ENCODE measurements at places on chromosomes 5 and 9. TPM values are rescaled to one million over a fixed set of nuclear protein-coding genes. Genes with fewer than 3 reads are reported as not detected.

The SLC4A9 gene
- not detected for total RNA-seq

The GPR151 gene
- not detected for total RNA-seq

The PCDHB11 gene
- 8.6 TPM for total RNA-seq

The GDNF gene
- not detected for total RNA-seq

The ACOT12 gene
- total RNA-seq = not detected

The POLR3G gene
- 6.3 TPM for total RNA-seq

The PPP3R2 gene
- total RNA-seq = not detected

The CNOT6 gene
- total RNA-seq = 16.6 TPM

The SLF1 gene
- 8.4 TPM for total RNA-seq

The RALGPS1 gene
- 6.9 TPM for total RNA-seq

- no peak for DNase-seq
Measured at GRCh38 chr5:148748702-148749392, 77.6 kb upstream of the ADRB2 start.

DNA sequence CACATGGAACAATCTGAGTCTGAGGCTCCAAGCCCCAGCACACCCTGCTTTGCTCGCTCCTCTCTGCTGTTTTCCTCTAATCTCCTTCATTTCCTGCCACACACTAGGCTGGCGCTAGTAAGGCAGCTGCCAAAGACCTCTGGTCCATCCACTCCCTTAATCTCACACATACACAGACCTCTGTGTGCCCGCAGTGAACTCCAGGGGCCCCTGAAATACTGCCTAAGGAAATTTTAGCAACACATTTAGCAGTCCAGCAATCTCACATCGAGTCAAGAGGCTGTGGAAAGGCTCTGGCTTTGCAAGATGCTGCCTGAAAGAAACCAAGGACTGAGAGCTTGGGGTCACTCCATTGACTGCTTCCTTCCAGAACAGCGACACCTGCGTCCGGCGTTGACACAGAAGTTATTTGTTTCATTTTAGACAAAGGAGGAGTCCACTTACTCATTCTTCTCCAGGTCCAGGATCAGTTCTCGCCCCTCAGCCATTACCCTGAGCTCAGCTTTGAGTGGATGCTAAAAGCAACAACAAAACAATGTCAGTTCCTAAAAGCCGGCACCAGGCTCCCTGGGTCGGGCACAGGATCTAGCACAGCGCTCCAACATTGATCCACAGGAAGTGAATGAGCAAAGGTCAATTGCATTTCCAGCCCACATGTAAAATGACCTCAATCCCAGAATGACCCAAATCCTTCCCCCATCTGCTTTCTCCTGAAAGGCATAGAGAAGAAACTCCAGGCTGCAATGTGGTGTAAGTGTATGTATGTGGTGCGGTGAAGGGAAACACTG is 11.5 kb downstream of the ADAM19 start:
- DNase-seq = no peak

DNA sequence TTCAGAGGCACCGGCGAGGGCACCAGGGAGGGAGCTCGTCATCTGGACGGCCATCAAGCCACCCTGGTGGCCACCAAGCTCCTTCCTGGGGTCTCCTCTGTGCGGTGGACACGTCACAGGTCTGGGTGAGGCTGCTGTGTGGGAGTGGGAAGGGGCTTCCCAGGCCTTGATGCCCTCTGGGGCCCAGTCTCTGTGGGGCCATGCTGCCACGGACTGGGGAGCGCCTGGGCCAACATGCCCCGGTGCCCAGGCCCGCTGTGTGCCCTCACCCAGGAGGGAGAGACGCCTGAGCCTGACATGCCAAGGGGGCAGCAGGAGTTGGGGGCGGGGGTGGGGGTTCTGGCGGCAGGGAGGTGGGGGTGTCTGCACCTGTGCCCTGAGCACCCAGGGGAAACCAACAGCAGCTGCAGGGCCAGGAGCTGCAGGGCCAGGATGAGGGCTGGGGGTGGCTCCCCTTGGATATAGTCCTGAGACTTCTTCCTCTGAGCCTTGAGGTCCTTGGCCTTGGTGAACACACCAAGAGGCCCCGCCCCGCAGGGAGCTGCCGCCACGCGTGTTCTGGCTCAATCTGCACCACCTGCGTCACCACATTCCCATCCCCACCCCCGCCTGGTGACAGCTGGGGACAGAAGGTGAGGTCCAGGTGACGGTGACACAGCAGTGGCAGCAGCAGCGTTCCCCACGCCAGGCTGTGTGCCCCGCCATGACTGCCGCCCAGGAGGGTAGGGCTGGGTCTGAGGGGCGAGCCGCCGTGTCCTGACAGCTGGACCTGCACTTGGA is 15.3 kb upstream of the SEC16A start:
- no peak for DNase-seq

DNA sequence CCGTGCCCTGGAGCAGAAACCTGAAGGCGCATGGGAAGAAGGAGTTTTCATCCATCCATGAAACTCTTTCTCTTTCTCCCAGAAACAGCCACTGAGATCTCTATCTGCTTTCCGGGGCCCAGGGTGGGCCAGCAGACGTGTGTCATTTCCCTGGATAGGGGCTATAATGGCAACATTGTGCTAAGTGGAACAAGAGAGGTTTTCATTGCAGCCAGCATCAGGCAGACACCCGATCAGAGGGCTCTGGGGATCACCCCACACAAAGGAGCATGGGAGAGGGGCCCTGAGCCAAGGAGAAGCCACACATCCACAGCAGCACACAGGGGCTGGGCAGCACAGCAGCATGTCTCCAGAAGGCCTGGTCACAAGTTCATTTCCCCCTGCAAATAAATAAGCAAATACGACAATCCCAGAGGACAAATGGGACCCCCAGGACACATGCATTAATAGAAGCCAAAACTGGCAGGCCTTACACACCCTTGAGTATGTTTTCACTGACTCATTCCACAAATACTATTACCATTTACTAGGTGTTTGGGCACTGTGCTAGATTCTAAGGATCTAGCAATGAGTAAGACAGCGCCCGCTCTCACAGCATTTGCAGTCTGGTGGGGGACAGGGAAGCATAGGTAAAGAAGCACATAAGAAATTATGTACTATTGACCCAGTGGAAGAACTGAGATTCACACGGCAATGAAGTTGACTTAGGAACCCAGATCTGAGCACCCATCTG is 4.3 kb upstream of the AFAP1L1 start:
- no peak for DNase-seq

GRCh38 chr5:14408969-14409586 is 172.5 kb upstream of the OTULINL start:
- no peak for DNase-seq

- peak; percentile 38 for DNase-seq
Measured at GRCh38 chr9:127214421-127215267, 49.9 kb upstream of the GARNL3 start.

DNA sequence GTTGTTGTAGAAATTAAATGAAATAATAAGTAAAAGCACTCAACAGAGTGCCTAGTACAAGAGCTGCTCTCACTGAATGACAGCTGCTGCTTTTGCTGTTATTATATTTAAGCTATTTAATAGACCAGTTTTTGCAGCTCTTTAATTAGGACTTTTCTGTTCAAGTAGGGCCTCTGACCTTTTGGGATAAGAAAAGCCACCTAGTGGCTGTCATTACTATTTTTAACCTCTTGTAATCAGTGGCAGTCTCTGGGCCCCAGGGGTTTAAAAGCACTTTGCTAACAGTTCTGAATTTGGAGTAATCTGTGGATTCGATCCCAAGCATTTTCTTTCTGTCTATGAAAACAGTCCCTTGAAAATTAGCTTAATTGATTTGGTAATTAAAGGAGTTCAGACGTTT is 121.1 kb downstream of the NUDT12 start:
- DNase-seq = no peak

DNA sequence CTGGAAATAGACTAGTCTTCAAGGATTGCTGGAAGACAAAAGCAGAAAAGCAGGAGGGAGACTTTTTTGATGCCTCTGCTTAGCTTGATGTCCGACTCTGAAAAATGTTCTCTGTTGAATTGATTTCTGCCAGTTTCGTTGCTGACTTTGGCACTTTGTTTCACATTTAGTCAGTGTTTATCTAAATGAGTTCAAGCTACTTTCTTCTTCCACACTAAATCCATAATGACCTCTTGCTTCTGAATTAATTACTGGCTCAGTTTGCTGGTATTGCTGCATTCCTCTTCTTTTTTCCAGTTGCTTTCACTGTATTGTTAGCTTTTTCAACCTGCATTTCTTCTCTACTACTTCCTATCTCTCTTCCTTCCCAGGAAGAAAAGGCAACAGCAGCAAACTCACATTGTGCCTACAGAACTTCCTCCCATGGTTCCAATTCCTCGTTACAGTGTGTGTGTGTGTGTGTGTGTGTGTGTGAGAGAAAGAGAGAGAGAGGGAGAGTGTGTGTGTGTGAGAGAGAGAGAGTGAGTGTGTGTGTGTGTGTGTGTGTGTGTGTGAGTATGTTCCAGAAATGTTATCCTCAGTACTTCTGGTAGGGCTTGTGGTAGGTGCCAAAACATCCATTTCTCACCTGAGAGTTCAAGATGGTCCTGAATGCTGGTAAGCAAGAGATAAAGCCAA is 234.8 kb downstream of the CSNK1G3 start:
- no peak for DNase-seq

DNA sequence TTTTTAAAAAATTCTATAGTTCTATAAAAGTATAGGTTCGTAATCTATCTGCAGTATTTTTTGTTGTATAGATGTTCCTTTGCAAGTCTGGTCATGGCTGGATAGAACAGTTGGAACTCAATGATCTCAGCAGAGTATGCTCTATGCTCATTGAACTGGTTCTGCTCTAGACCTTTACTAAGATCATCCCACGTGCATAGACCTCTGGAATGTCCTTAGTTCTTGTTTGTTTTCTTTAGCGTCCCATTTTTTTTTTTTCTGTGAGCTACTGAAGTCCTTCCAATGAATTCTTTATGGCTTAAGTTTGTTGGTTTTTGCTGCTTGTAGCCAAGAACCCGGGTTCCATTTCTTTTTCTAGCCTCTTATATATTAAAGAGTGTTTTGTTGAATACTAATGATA is 3.5 kb downstream of the TMEM38B start:
- no peak for DNase-seq

DNA sequence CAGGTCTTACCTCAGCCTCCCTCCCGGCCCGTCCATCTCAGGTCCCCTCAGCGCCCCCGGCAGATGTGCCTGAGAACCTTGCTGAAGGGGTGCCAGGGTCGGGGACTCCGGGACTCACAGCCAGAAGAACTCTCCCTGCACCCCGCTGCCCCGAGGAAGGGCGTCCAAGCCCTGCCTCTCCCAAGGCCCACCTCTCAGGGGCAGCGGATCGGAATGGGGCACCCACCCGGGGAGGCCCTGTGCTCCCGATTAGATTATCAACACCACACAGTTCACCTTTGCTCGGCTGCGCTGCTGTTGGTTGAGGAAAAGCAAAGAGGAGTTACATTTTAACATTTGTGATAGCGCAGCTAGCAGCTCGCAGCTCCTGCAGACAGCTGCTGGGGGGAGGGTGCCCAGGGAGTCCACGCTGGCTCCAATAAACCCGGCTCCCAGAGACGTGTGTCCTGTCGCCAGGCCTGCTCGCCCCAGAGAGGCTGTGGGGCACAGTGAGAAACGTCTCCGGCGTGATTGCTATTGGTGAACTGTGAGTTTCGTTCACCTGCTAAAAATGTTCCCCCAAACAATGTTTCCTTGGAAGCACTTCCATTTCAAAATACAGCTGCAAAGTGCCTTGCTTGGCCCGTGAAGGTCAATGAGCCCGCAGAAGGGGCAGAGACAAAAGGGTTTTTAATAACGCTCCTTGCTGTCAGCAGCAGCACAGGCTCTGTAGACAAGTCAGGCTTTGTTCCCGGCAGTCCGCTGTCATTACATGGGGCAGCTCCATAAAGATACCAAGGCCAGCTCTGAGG is 18.6 kb upstream of the SLC6A19 start:
- no peak for DNase-seq

DNA sequence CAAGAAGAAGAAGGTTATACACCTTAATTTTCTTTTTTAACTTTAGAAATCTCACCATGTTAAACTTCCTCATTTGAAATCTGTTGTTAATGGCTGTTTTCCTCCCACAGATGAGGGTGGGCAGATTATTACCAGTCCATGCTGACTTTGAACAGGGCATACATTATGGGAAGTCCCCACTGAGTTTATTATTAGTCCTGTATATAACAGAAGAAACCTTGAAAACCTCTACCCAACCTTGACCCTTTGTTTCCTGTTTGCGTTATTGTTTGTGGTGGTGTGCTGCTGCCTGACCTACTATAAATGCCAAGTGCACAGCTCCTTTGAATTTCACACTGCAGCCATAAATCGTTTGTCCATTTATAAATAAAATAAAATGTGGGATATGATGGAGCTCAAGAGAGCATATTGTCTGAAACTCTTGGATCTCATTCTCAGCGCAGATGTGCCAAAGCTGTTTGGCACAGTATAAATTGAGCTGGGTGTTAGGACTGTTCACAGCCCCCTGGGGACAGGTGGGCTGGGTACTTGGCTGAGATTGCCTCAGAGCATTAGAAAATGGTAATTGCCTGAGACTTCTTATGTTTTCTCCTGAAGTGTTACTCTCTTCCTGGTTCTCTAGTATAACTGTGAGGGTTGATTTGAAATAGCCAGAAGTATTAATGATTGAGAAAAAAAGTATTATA is 139.6 kb downstream of the SPATA31D1 start:
- DNase-seq = no peak

- DNase-seq = no peak
Measured at GRCh38 chr9:34584970-34585369, 4.6 kb downstream of the CNTFR start.

- DNase-seq = peak; percentile 11
Measured at GRCh38 chr9:134557331-134557730, 84.3 kb upstream of the COL5A1 start.

- no peak for DNase-seq
Measured at GRCh38 chr9:91425271-91425670, 1.6 kb upstream of the NFIL3 start.

DNA sequence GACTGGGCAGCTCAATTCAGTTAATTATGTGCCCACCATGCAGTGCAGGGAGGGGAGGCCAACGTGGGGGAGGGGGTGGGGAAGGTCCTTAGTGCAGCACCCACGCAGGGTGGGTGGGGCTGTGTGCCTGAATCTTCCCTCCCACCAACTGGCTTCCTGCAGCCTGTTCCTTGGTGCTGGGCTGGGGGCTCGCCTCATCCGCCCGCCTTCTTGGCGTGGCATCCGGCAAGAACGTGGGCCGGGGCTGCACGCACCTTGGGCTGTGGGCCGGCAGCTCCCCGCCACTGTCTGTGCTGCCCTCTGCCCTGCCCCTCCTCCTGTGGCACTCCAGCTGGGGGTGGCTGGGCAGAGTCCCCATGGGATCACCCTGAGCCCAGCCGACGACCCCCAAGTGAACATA is 19.6 kb upstream of the RALGDS start:
- no peak for DNase-seq
